Fibroblast of the conjunctiva (primary cell): ENCODE measurements at places on chromosomes 3 and 15.

- no peak for DNase-seq
Observed at GRCh38 chr3:68057637-68058320, 403.4 kb upstream of the SUCLG2 start.

GRCh38 chr3:68666429-68667136 is 265.8 kb downstream of the TAFA4 start:
- DNase-seq, result no peak

GRCh38 chr15:87623832-87624231 is 632.7 kb downstream of the NTRK3 start:
- DNase-seq, result no peak

DNA sequence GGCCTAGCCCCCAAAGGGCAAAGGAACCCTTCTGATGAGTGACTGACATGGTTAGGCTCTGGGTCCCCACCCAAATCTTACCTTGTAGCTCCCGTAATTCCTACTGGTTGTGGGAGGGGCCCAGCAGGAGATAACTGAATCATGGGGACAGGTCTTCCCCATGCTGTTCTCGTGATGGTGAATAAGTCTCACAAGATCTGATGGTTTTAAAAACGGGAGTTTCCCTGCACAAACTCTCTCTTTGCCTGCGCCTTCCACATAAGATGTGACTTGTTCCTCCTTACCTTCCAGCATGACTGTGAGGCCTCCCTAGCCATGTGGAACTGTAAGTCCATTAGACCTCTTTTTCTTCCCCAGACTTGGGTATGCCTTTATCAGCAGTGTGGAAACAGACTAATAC is 16.9 kb downstream of the TKT start:
- no peak for DNase-seq

DNA sequence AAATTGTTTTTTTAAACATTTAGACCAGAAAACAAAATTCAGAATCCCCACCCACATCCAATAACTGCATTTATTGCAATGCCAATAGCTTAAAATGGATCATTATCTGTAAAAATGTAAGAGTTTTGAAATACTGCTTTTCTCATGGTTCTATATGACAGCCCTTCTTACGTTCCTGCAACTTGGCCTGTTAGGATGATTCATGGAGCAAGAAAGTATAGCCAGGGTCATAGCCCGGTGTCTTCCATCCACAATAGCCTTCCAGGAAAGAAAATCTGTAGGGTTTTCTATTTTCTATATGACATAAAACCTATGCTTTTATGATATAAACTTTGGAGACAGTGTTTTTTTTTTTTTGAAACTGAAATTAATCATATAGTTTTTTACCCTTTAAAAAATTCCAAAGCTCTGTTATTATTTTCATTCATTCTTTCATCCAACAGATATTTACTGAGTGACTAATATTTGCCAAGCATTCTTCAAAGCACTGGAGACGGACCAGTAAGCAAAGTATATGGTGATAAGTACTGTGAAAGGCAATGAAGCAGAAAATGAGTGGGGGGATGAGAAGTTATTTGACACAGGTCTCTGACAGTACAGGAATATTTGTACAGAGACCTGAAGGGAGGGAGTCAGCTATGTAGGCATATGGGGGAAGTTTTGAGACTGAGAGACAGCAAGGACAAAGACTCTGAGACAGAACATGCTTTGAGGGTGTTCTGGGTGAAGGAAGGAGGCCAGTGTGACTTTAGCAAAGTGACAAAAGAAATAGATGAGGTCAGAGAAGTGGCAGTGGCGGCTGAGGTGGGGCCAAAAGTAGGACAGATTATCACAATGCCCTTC is 29.0 kb upstream of the SLC2A2 start:
- DNase-seq, result no peak

DNA sequence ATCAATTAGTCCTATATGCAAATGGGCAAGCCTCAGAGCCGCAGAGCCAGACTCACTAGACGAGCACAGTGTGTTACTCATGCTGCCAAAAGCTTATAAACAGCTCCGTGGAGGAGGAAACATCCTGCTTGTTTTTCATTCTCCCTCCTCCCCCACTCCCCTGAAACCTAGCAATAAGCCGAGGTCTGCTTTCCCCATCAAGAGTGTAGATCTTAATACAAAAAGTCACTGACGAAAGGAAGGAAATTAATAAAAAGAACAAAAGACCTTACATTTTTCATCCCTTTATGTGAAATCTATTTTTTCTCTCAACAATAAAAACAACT is 88.5 kb downstream of the XXYLT1 start:
- peak; percentile 32 for DNase-seq

DNA sequence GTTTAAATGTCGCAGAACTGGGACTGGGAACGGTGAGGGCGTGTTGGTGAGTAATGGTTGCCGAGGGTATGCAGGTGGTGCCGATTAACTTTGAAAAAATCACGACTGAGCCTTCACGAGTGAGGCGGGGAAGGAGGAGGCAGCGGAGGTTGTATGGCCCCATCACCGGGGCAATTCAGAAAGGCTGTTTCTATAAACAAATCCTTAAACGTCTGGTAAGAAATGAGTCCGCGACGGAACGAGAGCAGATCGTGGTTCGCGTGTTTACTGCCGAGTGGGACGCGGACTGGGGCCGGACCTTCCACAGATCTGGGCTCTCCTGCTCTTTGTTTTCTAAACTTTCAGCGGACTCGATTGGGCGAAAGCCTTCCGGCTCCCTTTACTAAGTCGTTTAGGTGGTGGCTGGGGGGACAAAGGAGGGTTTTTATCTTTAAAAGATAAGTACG is 2.7 kb downstream of the IGF1R start:
- DNase-seq, result no peak

GRCh38 chr3:134567605-134568004 is 81.7 kb downstream of the CEP63 start:
- DNase-seq, result no peak

- no peak for DNase-seq
Observed at GRCh38 chr15:92728266-92728665, 72.7 kb upstream of the FAM174B start.

DNA sequence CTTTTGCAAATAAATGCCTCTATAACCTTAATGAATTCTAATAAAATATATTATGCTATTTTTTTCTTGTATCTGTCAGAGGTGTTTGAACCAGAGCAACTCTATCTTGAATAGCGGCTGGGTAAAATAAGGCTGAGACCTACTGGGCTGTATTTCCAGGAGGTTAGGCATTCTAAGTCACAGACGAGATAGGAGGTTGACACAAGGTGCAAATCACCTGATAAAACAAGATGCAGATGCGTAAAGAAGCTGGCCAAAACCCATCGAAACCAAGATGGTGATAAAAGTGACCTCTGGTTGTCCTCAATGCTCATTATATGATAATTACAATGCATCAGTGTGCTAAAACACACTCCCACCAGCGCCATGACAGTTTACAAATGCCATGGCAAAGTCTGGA is 990.7 kb downstream of the FHIT start:
- DNase-seq, result no peak

GRCh38 chr3:197083486-197083885 is 53.9 kb upstream of the MELTF start:
- peak; percentile 37 for DNase-seq

DNA sequence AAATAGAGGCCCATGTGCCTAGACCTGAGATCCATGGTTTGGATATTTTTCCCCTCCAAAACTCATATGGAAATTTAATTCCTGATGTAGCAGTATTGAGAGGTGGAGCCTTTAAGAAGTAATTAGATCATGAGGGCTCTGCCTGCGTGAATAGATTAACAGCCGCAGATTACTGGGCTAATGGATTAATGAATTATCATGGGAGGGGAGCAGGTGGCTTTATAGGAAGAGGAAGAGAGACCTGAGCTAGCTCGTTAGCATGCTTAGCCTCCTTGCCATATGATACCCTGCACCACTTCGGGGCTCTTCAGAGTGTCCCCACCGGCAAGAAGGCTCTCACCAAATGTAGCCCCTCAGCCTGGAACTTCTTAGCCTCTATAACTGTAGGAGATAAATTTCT is 15.8 kb downstream of the ARHGEF26 start:
- DNase-seq, result no peak

GRCh38 chr3:112755845-112756613 is 90.6 kb downstream of the CD200R1L start:
- no peak for DNase-seq
